Right hindlimb (tissue), 1 donor: ENCODE measurements at places on chromosomes 5 and 9.

DNA sequence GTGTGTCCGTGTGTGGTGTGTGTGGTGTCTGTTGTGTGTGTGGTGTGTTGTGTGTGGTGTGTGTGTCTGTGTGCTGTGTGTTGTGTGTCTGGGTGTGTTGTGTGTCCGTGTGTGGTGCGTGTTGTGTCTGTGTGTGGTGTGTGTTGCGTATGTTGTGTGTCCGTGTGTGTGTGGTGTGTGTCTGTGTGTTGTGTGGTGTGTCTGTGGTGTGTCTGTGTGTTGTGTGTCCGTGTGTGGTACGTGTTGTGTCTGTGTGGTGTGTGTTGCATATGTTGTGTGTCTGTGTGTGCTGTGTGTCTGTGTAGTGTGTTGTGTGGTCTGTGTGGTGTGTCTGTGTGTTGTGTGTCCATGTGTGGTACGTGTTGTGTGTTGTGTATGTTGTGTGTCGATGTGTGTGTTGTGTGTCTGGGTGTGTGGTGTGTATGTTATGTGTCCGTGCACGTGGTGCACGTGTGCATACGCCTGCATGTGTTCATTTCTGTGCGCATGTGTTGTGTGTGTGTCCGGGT lies 72.3 kb downstream of the KCNT1 start:
- DNase-seq, result no peak

- DNase-seq, result peak; percentile 30
These were observed 390.2 kb upstream of the SGCD start for GRCh38 chr5:155936520-155937406.

GRCh38 chr5:65041296-65042158 lies 272.8 kb downstream of the CWC27 start:
- DNase-seq, result no peak

DNA sequence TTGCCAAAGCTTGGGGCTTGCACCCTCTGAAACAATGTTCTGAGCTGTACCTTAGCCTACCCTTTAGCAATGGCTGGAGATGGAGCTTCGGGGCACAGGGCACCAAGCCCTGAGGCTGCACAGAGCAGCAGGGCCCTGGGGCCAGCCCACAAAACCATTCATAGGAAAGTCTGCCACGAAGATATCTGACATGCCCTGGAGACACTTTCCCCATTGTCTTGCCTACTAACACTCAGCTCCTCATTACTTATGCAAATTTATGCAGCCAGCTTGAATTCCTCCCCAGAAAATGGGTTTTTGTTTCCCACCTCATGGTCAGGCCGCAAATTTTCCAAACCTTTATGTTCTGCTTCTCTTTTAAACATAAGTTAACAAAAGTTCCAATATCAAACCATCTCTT lies 105.7 kb downstream of the DTWD2 start:
- no peak for DNase-seq

DNA sequence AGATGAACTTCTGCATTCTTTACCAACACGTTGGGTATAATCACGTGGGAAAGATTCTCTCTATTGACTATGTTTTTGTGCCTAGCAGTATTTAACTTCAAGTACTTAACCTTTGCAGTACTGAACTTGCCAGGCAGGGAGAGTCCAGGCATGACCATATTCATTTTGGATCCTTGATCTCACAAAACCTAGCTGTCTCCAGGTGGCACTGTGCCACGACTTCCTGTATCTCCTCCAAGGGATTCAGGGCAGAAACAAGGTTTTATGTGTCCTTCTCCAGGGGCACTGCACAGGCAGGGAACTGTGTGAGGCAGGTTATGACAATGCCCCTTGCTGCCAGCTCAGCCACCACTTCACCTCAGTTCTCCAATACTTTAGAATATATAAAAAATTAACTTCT lies 11.7 kb upstream of the IFNA5 start:
- no peak for DNase-seq

DNA sequence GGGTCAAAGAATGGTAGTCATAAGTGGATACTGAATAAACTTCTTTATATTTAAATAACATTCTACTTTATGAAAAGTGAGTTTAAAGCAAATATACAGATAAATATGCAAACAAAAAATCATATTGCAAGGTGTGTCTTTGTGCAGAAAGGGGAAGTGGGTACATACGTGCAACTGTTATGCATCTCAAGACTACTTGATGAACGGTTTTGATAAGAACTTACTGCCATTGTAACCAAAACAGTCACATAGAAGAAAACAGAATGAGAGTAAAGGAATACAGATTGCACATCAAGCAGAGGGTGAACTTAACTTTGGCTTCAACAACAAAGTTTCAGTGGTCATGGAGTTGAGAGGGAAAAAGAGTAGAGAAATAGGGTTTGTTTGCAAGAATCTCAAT lies 9.9 kb downstream of the CAMK4 start:
- DNase-seq, result no peak

- DNase-seq, result no peak
These were observed 119.4 kb downstream of the CEP120 start for GRCh38 chr5:123303802-123304201.

DNA sequence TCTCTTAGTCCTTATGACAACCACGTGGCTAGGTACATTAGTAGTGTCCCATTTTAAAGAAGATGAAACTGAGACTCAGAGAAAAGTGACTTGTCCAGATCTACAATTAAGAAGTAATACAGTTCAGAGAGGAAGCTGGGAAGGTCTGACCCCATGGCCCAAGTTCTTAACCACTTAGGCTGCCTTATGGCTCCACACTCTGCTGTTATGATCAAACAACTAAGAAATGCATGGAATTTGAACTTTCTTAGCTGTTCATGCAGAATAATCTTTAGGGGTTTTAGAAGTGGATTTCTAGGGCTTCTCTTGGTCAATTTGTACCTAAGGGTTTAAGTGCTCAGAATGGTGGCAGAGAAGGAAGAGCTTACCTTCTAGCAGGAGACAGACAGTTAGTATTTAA lies 128.0 kb upstream of the MSX2 start:
- DNase-seq, result no peak

- no peak for DNase-seq
These were observed 64.0 kb upstream of the FOXE1 start for GRCh38 chr9:97788763-97789663.

DNA sequence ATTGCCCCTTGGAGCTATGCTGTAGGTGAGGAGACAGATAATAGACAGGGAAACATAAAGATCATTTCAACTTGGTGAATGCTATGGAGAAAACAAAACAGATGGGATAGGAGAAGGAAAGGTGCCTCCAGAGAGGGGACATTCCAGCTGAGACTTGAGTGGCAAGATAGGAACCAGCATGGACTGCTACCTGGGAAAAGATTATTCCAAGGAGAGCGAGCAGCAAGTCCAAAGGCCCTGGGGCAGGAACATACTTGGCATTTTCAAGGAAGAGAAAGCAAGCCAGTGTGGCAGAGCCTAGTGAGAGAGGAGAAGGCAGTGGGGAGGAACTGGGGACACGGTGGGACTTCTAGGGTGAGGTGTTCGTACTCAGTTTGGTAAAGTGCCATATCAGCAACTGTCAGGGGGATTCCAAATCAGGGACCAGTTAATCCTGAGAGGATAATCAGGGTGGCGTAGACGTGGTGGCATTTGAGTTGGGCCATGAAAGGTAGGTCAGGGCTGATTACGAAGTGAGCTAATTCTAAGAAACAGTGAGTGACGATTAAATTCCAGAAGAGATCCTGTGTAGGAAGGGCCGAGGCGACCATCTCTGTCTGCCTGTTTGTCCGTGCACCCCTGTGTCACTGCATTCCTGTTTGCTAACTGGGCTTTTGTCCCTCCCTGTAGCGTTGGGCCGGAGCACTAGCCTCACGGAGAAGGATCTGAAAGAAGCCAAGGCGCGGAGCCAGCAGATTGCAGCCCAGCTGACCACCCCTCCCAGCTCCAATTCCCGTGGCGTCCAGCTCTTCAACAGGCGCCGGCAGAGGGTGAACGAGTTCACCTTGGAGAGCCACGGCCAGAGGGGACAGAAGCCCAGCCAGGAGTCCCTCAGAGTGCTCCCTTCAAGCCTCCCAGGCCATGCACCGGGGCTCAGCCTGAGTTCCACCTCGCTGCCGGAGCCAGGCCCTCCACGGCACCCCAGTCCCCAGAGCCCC lies 7.1 kb downstream of the SYNPO start:
- DNase-seq, result no peak

GRCh38 chr5:53008751-53009150 lies 19.6 kb downstream of the ITGA2 start:
- DNase-seq, result no peak

DNA sequence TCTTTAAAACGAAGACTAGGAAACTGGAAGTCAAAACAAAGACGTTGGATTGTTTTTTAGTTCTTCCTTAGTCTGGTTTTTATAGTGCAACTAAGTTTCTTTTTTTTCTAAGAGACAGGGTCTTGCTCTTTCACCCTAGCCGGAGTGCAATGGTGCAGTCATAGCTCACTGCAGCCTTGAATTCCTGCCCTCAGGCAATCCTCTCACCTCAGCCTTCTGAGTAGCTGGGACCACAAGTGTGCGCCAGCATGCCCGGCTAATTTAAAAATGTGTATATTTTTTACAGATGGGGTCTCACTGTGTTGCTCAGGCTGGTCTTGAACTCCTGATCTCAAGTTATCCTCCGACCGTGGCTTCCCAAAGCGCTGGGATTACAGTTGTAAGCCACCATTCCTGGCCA lies 27.6 kb downstream of the ZFYVE16 start:
- DNase-seq, result no peak

- no peak for DNase-seq
These were observed 860.8 kb downstream of the PTPRD start for GRCh38 chr9:9751996-9752395.

DNA sequence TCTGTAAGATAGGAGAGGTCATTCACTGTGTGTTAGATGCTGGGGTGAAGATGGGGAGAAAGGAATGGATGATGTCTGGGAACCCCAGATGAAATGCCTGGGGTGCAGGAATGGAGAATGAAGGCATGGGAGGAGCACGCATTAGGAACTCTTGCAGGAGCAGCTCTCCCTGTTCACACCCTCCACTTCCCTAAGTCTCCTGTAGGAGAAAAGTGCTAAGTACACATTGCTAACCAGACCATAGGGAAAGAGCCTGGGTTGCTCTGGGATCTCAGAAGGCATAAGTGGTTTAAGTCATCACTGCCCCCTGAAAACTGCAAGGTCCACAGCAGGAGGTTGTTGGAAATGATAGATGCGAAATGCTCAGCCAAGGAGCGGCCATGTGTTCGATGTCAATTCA lies 163.1 kb downstream of the SEC61B start:
- DNase-seq, result no peak

GRCh38 chr5:151154931-151155774 lies 2.4 kb downstream of the ANXA6 start:
- DNase-seq, result no peak

- DNase-seq, result no peak
These were observed 182.3 kb downstream of the C9orf152 start for GRCh38 chr9:110025551-110026170.

DNA sequence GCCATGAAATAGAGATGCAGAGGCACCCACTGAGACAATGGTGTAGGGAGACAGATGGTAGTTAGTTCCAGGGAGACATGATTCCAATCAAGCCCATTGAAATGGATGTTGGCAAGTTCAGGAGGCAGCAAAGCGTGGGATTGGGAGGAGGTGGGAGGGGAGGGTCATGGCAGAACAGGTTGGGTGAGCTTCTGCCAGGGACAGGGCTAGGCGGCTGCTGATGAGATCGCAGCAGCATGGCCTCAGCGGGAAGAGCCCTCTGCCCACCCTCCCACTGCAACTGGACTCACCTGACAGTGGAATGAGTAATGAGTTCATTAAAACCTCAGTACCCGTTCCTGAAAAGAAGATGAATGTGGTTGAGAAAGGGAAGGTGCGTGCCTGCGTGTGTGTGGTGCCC lies 418.2 kb downstream of the CDK5RAP2 start:
- no peak for DNase-seq

GRCh38 chr9:123290764-123291163 lies 22.4 kb upstream of the STRBP start:
- no peak for DNase-seq

GRCh38 chr5:14667290-14667689 lies 2.8 kb downstream of the OTULIN start:
- DNase-seq, result no peak

- DNase-seq, result no peak
These were observed 38.7 kb downstream of the SCAMP1 start for GRCh38 chr5:78399116-78399515.

- no peak for DNase-seq
These were observed 25.4 kb upstream of the UBAC1 start for GRCh38 chr9:135986605-135987004.

DNA sequence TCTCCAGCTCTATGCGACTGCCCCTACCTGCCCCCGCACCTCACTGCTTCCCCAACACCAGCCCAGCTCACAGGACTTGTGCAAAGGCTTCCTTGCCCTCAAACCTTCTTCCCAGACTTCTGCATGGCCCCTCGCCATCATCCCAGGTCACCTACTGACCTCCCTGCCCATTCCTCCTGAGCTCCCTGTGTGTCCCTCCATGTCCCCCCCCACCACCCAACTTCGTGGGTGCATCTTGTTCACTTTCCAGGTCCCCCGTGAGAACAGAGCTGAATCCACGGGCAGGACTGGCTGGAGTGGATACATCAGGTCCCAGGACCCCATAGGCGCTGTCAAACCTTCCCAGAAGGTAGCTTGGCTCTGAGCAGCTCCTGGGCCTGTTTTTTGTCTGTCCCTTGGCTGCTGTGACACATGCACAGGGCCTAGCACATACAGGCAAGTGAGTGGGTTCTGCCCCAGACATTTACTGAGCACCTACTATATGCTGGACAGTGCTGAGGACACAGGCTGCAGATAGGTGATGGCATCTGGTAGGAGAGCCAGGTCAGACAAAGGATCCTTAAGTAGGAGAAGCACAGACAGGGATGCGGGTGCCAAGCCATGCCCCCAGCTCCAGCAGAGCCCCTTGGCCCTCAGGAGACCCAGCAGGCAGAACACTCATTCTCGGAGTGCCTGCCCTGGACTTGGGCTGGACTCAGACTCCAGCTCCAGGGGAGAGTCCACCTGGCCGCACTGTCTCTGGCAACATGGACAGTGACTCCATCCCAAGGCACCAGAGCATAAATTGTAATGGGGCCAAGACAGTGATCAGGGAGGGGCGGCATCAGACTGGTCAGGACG lies 15.0 kb downstream of the NINJ1 start:
- peak; percentile 13 for DNase-seq

DNA sequence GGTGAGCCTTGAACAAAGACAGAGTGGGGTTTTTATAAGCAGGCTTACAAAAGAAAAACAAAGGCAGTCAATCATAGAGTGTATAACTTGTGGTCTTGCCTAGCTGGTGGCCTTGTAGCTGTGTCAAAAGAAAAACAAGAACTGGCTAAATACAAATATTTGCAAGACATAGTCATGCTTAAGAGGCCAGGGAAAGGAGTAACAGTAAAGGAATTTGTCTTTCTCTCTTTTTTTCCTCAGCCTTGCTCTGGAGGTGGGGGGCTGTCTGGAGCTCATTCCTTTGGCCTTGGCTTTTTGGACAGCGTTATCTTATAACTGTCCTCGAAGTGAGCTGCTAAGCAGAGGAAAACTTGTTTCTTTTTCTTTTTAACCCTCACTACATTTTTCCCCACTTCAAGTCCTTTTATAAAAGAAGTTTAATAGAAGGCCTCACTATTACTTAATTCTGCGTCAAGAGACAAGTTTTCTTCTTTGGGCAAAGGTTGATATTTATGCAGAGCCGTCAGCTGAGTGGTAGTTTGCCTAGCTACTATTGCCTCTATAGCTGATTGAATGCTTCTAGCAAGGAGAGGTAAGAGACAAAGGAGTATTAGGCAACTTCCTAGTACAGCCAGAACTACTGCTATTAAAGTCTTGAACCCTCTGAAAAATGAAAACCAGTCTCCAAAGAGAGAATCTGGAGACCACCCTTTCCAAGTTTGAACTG lies 14.3 kb downstream of the CEL start:
- DNase-seq, result no peak
